ENCODE measurements at places on chromosomes 5 and 9.

GRCh38 chr9:134591573-134591981 lies 50.0 kb upstream of the COL5A1 start:
- DNase-seq, result no peak

- DNase-seq, result no peak
Observed at GRCh38 chr5:9042241-9042640, 503.6 kb downstream of the SEMA5A start.

DNA sequence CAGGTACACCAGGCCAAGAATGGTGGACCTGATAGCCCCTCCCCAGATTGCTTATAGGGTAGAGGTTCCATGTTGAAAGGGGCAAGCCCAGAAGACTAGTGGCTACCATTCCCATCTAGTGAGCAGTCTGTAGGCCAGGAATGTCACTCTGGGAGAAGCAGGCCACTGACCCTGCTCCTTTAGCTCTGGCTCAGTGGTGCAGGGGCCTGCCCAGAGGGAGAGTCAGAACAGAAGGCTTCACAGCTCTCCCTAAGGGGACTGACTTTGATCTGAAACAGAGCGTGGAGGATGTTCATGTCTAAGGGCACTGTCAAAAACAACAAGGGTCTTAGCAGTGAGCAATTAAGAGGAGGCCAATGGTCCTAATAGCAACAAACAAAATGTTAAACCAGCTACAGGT lies 81.7 kb downstream of the ZNF354C start:
- DNase-seq, result no peak

- DNase-seq, result no peak
Observed at GRCh38 chr5:112534611-112535255, 115.7 kb upstream of the EPB41L4A start.

DNA sequence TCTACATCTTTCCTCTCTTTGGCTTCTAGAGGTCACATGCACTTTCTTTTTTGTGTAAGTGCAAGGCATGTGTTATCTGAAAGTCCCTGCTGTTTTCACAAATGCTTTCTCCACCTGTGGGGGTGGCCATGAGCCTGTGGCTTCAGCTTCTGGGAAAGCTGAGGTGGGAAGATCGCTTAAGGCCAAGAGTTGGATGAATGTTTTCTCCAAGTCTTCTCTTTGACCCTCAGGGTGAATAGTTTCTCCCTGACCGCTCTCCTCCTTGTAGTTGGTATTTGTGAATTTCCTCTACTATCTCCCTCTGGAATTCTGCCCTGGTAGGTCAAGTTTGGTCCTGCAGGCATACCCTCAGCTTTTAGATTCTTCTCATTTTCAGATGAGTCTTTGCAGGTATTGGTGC lies 74.2 kb downstream of the UGCG start:
- DNase-seq, result no peak

DNA sequence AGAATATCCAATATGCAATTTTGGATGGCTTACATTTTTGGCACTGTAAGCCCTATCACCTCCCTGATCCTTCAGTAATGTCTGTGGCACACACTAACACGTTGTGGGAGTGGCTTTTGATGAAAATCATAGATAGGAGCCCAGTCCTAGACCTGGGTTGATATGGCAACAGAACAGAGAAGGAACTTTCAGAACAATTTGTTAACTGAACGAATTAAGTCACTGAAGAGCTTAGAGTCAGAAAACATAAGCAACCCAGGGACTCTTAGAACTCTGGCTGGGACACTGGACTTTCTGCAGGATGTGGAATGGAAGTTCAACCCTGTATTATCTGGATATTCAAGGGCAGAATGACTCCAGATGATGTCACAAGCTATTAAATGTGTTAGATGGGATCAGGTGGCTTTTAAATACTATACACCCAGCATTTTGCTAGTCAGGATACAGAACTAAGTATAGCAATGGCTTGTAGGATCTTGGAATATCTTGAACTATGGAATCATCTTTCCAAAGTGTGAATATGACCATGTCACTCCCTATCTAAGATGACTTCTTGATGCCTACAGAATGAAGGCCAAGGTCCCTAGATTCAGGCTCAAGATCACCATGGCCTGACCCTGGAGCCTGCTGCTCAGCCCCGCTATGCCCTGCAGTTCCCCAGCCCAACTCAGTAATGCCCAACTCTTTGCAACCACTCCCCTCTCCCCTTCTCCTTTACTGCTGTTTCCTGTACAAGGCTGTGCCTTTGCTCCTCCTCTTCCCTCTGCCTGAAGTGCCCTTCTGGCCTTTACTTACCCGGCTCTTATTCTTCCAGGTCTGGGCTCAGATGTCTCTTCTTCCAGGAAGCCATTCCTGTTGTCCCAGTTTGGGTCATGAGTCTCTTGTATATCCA lies 42.8 kb downstream of the VLDLR start:
- DNase-seq, result no peak

GRCh38 chr5:34584165-34584564 lies 72.0 kb upstream of the RAI14 start:
- no peak for DNase-seq

GRCh38 chr9:124569942-124570341 lies 62.7 kb upstream of the NR5A1 start:
- no peak for DNase-seq

- DNase-seq, result no peak
Observed at GRCh38 chr9:656926-657568, 184.4 kb upstream of the DMRT1 start.

GRCh38 chr5:171102877-171103610 lies 206.0 kb upstream of the TLX3 start:
- peak; percentile 27 for DNase-seq

DNA sequence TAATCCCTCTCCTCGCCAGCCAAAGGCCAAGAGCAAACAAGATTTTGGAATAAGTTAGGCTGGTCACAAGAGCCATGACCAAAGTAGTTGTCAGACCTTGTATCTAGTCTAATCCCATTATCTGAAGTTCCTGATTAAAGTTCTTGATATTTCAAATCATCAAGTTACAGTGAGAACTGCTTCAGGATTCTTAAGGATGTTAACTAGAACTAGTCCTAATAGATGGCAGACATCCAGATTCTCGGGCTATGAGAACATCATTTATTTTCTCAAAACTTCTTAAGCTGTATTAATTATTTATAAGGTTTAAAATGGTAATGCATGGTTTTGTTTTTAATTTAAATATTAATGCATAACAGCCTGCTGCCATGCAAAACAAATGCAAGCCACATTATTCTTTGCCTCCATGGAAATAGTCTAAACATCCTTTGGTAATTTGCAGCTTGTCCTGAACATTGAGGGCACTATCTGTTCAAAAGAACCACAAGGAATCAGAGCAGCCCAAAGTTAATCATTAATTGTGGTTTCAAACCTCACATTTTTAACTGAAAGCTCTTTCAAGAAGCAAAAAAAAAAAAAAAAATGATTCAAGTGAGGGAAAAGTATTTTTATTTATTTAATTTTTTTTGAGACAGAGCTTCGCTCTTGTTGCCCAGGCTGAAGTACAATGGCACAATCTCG lies 95.1 kb downstream of the TTC39B start:
- DNase-seq, result no peak

DNA sequence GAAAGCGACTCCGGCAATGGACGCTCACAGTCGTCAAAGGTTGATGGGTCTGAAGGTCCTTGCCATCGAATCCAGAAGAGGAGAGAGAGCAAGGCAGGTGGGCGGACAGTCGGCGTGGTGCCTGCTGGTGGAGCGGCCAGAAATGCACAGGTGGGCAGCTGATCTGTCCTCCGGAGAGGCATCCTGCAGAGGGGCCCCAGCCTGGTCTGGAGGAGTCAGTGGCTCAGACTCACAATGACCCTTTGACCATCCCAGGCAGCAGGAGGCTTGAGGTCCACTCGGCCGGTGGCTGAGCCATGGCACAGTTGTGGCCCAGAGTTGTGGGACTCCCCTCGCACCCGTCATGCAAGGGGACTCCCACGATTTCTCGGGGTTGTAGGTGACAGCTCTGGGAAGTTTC lies 34.4 kb upstream of the FCN2 start:
- DNase-seq, result peak; percentile 3

DNA sequence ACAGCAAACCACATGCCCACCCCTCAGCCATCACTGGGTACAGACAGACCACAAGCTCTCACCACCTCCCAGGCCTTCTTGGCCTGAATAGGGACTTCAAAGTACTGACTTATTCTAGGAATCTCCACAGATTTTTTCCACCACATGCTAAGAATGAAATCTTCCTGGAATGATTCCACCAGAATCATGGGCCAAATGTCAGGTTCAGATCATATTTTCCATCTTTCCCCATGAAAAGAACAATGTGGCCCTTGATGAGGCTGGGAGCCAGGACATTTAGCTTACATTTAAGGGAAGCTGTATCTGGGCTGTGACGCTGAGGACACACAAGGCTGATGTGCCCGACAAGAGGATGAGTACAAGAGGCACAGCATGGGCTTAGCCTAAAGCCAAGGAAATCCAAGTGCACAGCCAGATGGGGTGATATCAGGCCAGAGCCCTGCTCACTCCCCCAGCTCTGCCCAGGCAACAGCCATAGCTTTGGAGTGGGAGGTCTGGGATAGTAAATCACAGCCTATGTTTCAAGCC lies 28.1 kb downstream of the ACSL6 start:
- DNase-seq, result no peak

DNA sequence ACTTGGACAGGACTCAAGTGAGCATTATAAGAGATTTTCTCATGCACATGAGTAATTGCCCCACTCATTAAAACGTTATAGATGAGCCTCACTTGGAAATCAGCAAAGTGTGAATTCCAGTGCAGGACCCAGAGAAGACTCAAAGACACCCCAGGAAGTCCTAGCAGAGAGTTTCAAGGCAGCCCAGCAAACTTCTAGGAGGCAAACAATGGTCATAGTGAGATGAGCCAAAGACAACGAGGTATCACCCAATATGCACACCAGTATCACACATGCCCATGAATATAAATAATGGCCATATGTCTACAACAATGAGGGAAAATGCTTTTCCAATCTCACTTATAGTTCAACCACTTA lies 245.9 kb downstream of the ACTL7B start:
- DNase-seq, result no peak

DNA sequence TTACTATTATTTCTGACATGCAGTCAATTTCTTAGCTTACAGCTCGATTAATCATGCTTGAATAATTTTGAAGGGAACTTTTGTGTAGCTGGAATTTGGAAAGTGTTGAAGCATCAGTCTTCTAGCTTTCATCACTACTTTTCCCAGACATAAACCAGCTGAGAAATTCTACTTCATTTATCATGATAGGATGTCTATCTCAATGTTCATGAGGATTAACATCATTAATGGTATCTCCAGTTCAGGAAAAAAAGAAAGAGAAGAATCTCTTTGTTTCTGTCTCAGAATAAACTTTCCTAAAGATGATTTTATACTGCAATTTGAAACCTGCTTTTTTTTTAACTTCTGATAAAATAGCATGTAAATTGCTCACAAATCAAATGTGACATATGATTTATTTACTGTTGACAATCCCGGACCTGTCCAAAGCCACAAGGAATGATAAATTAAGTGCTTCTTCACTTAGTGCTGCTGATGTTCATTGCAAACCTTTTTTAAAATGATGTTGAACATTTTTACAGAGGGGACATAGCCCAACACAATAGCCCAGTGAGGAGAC lies 412.1 kb upstream of the CLINT1 start:
- DNase-seq, result no peak

DNA sequence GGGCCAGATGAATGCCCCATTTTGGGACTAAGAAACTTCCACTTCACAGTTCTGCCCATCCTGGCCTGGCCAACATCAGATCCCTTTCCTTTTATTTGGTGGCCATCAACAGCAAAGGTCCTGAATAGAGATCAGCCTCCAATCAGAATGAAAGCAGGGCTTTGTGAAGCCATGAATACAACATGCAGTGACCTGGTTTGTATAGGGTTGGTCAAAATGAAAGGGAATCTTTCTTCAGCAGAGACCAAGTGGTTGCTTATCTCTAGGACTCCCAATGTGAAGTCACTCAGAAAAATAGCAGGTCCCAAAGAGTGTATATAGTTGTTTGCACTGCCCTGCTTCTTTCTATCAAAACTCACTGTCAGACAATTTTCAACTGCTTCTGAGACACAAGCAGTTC lies 113.9 kb upstream of the SLC12A2 start:
- no peak for DNase-seq

GRCh38 chr9:109811876-109812275 lies 31.9 kb downstream of the PALM2AKAP2 start:
- DNase-seq, result no peak

- DNase-seq, result no peak
Observed at GRCh38 chr9:95005278-95006143, 279.0 kb downstream of the AOPEP start.

GRCh38 chr5:176875783-176876505 lies 23.2 kb downstream of the HK3 start:
- no peak for DNase-seq

GRCh38 chr5:178120607-178121357 lies 7.5 kb downstream of the N4BP3 start:
- peak; percentile 83 for DNase-seq

- DNase-seq, result no peak
Observed at GRCh38 chr5:160516696-160517530, 95.3 kb downstream of the PTTG1 start.

DNA sequence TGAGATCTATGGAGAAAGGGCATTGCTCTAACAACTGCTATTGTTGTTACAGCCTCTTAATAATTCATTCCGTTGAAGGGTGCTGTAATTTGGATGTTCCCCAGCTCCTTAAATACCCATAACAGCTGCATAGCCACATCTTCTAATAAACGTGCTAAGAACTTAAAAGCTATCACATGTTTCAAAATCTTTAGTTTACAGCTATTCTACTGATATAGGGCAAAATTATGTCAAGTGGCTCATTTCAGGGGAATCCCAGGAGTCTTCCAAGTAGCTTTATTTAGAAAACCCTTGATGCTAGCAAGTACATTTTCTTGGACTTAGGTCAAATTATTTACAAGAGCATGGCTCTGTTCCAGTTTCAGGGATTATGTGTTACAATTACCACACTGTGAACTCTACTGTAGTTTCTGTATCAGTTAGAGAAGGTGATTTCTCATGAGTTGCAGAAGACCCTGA lies 990.4 kb upstream of the ACO1 start:
- no peak for DNase-seq

GRCh38 chr5:179276838-179277395 lies 68.3 kb downstream of the ADAMTS2 start:
- no peak for DNase-seq

DNA sequence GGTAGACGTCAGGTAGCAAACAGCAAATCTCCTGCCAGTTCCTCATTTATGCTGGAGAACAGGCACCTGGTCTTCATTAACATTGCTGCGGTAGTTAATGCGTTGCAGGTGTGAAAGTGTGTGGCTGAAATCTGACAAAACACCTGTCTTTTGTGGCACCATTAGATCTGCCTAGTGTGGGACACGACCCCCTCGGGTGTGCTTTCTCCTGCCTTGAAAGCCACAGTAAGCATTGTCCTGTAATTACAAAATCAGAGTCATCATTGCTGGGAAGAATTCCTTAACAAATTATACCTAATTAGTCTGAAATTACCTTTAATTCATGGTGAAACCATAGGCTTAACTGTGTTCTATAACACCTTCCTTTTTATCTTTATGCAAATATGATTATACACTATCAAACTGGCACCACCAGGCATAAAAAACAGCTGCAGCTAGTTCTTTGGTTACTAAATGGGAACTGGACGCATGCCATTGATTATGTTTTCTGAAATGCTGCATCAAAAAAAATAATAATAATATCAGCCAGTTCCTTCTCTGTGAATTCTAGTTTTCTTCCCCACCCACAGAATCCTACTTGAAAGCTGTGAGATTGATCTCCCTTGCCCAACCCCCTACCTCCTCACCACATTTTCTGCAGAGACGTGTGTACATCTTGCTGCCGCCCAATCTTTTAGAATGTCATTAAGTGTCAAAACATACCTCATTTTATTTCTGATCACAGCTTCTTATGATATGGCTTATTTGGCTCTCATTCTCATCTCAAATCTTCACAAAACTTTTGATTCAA lies 374.0 kb downstream of the NFIB start:
- no peak for DNase-seq
